ENCODE measurements at places on chromosomes 1 and 21.

- DNase-seq, result no peak
Observed at GRCh38 chr1:217369271-217369981, 261.5 kb downstream of the GPATCH2 start.

GRCh38 chr1:200874694-200875093 lies 1.9 kb downstream of the GPR25 start:
- no peak for DNase-seq

DNA sequence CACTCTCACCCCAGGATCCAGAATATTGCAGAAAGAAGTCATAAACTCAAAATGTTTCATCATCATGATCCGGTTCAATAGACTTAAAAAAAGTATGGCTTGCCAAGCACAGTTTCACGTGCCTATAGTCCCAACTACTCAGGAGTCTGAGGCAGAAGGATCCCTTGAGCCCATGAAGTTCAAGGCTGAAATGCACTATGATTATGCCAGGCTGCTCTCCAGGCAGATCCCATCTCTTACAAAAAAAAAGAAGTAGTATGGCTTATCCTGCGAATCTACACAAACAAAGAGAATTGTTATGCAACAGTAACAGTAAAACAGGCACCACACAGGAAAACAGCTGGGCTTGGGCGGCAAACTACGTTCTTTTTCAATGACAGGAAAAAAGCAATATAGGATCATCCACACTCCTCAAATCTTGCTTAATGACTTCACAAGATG lies 76.2 kb downstream of the EIF4G3 start:
- DNase-seq, result no peak

DNA sequence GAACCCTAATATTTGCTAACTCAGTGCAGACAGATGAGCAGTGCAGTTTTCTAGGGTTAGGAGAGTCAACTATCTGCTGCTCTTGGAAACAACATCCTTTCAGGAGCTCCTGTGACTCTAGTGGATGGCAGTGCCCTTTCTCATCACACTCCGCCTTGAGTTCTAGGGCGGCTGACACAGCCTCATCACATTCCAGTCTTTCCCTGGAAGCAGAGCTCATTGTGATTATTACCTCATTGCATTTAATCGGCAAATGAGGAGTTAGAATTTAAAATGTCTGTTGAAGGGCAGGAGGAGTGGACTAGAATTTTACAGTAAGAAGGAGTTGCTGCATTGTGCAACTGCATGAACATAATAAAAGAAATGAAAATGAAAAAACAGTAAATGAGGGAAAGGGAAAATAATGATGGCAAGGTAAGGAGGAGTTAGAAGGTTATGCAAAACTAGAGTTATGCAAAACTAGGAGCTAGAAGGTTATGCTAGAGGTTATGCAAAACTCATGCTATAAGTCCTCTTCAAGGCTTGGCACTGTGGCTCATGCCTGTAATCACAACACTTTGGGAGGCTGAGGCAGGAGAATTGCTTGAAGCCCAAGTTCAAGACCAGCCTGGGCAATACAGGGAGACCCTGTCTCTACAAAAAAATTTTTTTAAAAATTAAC lies 6.9 kb upstream of the PTGFRN start:
- DNase-seq, result no peak

DNA sequence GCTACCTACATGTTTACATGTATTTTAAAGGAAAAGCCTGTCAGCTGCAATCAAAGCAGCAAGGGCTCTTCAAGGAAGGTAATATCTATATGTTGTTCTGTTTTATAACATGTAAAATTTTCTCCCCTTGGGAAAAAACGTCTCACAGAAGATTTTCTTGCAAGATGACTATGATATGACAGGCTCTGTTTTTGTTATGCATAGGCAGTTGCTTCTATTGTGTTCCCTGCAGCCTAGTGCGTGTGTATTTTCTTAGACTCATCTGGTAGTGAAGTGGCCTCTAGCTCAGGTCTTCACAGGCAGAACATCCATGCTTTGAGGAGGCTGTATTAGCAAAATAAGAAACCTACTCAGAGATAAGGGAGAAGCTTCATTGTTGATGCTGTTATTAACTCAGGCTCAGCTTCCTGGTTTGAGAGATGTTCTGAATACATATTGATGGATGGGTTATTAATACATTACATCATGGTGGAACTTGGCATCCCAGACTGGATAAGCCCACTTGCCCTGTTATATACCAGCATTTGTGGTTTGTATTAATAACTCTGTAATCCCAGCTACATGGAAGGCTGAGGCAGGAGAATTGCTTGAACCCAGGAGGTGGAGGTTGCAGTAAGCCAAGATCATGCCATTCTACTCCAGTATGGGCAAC lies 35.8 kb downstream of the LAMC1 start:
- DNase-seq, result no peak

- DNase-seq, result no peak
Observed at GRCh38 chr1:226582966-226583365, 34.4 kb downstream of the STUM start.

GRCh38 chr1:174414203-174414602 lies 33.6 kb upstream of the GPR52 start:
- DNase-seq, result no peak

GRCh38 chr1:62391369-62391971 lies 45.4 kb upstream of the USP1 start:
- no peak for DNase-seq

GRCh38 chr1:147264158-147264768 lies 21.8 kb downstream of the CHD1L start:
- DNase-seq, result no peak

GRCh38 chr1:33815061-33815460 lies 48.8 kb upstream of the HMGB4 start:
- DNase-seq, result no peak

GRCh38 chr1:42157667-42158066 lies 4.5 kb downstream of the GUCA2B start:
- peak; percentile 33 for DNase-seq

DNA sequence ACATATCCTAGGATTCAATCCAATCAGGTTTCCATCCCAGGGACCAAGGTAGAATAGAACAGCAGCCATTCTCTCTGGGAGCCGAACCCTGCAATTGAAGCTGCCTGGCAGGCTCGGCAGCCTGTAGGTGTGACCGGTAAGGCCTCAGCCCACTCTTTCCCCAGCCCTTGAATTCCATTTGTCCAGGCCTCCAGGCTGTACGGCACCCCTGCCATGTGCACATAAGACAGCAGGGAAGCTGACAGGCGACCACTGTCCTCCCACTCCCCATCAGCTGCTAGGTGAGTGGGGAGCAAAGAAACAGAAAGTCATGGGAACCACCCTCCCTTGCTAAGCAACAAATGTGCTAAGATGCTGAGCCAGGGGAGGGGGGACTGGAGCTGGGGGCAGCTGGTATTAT lies 23.0 kb downstream of the OPTC start:
- no peak for DNase-seq

Measured in NCI-H524 (cell line).